SK-N-DZ (cell line): ENCODE measurements at places on chromosomes 13 and 19.

GRCh38 chr13:94886191-94886590, 173.8 kb upstream of the SOX21 start:
- DNase-seq: no peak

- no peak for DNase-seq
Observed at GRCh38 chr13:40522282-40522681, 144.2 kb downstream of the FOXO1 start.

DNA sequence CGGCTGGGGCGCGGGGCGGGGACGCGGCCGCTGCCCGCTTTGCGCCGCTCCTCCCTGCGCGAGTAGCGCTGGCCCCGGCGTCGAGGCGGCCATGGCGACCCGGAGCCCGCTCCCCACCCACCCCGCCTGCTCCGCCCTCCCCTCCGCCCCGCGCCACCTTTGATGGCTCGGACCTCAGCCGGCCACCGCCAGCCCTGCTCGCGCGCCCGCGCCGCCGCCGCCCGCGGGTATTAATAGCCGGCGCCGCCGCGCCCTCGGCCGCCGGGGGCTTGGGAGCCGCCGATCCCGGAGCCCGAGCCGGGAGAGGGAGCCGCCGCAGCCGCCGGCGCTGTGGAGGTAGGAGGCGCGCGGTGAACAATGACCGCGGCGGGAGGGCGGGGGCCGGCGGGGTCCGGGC, 261 bp downstream of the FARP1 start:
- DNase-seq: no peak

DNA sequence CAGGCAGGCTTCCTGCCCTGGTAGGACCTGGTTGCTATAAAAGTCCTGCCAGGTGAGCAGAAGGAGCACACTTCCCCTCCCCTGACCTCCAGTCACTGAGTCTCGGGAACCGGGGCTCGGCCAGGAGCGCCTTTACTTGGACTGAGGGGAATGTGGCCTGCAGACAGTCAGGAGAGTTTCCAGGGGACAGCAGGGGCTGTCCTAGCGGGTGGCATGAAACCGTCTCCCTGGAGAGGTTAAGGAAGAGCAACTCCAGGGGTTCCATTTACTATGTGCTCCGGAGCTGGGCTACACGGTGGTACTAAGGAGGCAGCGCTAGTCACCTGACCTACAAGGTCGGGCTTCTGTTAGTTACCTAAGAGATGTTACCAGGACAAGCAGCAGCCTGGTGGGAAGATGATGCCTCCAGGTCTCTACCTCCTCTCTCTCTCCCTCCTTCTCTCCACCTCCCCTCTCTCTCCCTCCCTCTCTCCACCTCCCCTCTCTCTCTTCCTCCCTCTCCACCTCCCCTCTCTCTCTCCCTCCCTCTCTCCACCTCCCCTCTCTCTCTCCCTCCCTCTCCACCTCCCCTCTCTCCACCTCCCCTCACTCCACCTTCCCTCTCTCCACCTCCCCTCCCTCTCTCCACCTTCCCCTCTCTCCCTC, 4.1 kb upstream of the CNOT3 start:
- DNase-seq: no peak

DNA sequence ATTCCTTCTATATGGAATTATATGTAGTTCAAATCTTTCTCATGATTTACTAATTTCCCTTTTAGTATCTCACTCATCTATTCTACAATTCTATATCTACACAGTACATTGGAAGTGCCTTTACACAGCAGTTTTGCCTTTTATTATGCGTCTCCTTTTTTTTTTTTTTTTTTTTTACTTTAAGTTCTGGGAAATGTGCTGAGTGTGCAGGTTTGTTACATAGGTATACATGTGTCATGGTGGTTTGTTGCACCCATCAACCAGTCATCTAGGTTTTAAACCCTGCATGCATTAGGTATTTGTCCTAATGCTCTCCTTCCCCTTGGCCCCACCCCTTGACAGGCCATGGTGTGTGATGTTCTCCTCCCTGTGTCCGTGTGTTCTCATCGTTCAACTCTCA, 1150.1 kb upstream of the PRR20A start:
- no peak for DNase-seq

GRCh38 chr13:94009701-94010100, 469.8 kb downstream of the DCT start:
- no peak for DNase-seq

DNA sequence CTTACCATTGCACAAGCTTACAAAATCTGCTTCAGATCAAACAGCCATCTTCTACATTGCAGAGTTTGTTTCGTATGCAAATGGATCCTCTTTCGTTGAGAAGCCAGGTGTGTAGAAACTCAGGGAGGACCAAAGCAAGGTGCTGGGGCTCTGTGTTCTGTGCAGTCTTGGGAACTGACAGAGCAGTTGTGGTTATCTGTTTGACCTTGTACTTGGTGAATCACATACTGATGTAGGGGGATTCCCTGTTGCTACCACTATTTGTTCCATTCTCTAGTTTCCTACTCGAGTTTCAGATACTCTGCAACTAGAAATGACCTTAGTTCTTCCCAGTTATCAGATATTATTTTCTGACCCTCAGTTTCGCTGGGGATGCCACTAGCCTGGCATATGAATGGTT, 95.2 kb upstream of the CLDN10 start:
- DNase-seq: no peak

GRCh38 chr13:72657379-72657778, 70.0 kb downstream of the MZT1 start:
- no peak for DNase-seq

GRCh38 chr13:20430296-20430695, 95.4 kb downstream of the CRYL1 start:
- no peak for DNase-seq

DNA sequence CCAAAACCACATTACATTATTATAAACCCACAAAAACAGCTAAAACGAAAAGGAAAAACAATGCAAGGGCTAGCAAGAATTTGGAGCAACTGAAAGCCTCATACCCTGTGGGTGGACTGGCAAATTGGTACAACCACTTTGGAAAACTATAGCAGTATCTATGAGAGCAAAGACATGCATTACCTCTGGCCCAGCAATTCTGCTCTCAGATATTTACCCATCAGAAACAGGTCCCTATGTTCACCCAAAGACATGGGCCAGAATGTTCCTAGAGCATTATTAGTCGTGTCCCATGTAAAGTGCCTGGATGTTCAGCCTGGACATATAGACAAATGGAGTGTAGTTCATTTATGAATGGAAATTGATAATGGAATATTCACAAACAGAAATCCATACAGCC, 27.9 kb downstream of the POP4 start:
- no peak for DNase-seq
